ENCODE measurements at places on chromosomes 2 and 18.

GRCh38 chr18:79334496-79335233 is 61.1 kb upstream of the NFATC1 start:
- DNase-seq, result no peak

- no peak for DNase-seq
Observed at GRCh38 chr2:109171444-109172334, 42.7 kb downstream of the SH3RF3 start.

DNA sequence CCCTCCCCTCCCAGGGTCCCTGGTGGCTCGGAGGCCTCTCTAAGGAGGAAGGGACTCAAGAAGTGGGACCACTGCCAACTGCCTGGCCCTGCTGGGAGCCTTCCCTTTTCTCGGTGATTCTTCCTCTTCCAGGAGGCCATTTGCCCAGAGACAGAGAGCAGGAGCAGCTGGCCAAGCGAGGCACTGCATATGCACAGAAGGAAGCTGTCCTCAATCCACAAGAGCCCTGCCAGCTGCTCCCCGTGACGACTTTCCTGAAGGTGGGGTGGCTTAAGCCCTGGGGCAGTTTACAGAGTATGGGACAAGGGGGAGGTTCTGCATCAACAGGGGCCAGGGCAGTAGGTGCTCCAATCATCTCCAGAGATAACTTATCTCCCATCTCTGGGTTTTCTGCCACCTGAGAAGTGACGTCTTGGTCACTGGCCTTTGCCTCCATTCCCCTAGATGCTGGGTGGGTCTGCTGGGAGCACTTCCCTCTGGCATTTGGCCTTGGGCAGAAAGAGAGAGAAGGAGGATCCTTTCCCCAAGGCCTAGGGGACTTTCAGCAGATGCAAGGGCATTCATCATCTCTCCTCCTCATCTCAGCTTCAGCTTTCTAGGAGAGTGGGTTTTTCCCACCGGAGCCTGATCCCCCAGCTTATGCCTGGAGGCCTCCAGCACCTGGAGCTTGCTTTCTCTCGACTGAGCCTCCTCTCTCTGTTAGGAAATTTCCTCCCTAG is 28.5 kb downstream of the CIB4 start:
- DNase-seq, result no peak

- no peak for DNase-seq
Observed at GRCh38 chr2:190882411-190882766, 1.8 kb downstream of the GLS start.

DNA sequence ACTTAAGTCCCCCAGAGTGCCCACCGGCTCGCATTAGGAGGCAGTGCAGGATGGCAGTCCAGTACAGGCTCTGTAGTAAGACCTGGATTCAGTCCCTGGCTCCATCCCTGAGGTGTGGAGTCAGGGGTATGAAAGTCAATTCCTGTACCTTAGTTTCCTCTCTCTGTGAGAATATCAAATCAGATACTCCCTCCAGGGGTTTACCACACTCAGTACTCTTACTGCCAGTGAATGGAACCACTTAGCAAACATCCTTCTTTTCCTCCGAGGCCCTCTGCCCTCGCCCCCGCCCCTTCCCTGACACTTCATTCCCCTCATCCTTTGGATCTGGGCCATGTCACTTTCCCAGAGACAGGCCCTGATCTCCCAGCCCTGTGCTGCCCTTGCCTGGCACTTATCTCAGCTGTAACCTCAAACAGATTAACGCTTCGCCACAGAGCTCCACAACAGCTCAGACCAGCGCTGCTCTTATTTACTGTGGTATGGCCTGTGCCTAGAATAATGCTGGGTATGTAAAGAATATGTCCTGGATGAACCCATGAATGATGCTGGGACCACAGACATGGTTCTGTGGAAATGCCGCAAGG is 159.0 kb upstream of the TMEM200C start:
- no peak for DNase-seq
